Tibial nerve (tissue), 4 donors: ENCODE measurements at places on chromosomes 3 and 15.

DNA sequence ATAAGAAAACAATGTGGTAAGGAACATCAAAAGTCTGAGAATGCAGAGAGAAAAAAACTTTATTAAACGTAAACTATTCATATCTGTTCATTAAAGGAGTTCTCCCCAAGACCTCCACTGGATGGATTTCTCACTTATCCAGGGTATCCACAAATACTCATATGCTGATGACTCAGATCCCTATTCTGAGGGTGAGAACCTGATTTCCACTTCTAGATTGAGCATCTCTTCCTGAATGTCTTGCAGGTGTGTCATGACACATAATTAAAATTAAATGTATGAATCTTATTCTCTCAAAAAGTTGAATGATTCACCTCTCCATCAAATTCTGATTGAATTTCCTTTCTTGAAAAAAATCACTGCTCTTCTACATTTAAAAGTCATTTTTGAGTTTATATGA, 199.9 kb downstream of the MFSD1 start:
- no peak for DNase-seq

- no peak for DNase-seq
These were observed 9.3 kb downstream of the WWTR1 start for GRCh38 chr3:149648525-149648924.

DNA sequence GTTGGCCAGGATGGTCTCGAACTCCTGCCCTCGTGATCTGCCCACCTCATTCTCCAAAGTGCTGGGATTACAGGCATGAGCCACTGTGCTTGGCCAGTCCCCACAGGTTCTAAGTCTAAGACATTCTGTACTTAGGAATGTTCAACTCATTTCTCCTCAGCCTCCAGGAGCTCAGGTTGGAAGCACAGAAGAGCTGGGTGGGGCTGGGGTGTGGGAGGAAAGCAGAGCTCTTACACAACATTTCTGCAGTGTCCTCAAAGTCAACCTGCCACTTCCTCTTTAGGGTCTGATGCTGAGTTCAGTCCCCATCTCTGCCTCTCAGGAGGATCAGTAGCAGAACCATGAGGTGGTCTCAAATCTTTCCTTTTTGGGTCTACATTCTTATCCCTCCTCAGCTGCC, 75.5 kb downstream of the MRPL46 start:
- DNase-seq, result no peak

- no peak for DNase-seq
These were observed 91.5 kb downstream of the TBC1D2B start for GRCh38 chr15:77985931-77986480.

DNA sequence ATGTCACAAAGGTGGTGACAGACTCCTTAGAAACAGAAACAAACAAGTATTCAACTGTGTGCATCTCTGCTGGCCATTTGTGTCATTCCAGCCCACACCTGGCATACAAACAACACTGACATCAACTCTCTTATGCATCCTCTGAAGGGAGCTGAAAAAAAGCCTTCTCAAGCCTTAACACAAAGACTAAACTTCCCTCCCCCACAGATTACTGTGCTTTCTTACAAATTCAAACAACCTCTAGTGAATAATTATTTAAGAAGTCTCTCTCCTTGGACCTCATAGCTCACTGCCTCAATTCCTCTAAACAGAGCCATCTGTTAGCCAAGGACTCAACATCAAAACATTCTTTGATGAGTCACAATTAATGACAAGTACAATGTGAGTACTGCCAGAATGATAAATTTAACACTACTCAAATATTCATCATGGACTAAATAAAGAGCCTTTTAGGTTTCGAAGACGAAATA, 132.1 kb downstream of the WDR76 start:
- no peak for DNase-seq

GRCh38 chr3:25145176-25145575, 282.9 kb upstream of the RARB start:
- no peak for DNase-seq
